ENCODE measurements at places on chromosomes 1 and 21.

GRCh38 chr1:53686091-53686964 is 52.6 kb downstream of the GLIS1 start:
- no peak for DNase-seq

DNA sequence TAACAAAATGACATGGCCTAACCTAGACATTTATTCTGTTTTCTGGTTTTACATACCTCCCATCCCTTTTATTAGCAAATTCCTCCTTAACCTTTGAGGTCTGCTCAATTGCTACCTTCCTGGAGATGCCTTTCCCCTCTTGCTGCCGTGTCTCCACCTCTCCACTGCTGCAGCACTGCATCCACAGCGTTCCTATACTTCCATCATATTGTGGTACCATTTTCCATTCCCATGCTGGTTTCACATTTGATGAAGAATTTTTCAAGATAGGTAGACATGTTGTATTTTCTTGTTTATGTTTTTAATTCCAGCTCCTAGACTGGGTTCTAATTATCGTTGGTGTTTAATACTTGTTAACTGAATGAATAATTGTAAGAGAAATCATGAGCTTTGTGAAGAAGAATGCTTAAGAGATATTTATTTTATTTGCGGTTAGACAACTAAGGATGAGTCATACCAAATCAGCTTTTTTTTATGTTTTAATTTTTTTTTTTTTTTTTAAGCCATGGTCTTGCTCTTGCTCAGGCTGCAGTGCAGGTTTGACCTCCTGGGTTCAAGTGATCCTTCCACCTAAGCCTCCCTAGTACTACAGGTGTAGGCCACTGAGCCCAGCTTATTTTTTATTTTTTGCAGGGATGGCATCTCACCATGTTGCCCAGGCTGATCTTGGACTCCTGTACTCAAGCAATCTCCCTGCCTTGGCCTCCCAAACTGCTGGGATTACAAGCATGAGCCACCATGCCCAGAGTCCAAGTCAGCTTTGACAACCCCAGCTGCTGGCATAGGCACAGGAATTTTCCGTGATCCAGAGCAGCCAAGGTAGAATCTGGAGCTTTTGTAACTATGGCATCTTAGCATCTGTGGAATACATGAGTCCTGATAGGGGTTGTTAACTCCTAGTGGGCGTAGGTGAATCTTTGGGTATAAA is 44.0 kb downstream of the ATP6V1G3 start:
- no peak for DNase-seq

GRCh38 chr1:198918920-198919319 is 280.1 kb downstream of the PTPRC start:
- no peak for DNase-seq

- no peak for DNase-seq
These were observed 33.0 kb downstream of the SETD4 start for GRCh38 chr21:36027347-36027746.

DNA sequence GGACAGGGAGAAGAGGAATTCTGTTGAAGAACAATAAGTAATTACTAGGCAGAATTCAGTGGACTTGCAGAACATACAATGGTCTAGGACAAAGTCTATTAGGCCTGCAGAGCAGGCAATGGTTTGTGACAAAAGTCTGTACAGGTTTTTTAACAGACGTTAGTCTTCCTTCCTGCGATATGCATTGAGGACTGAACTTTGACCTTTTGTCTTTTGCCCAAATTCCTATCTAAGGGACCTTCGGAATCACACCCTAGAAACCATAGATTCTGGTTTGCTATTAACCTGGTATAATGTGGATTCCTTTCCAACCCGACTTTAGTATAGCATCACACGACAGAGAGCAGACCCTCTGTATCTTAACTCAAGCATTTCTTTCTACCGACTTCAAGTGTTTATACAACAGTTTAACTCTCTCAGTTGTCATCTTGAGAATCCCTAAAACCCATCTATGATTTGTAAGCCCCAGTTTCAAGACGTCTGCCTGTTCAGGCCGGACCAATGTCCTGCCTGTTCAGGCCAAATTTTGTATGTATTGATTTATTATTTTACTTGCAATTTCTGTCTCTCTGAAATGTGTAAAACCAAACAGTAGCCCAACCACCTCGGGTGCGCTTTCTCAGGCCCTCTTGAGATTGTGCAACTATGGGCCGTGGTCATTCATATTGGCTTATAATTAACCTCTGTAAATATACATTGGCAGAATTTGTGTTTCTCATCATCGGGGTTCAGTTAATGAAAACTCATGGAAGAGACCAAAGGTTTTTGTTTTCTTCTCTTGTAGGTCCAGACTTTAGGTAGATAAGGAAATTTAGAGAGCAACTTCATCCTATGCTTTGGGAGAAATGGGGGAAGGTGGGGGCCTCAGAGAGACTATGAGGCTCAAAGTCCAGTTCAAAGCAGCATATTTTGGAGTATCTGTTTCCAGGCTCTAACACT is 76.9 kb upstream of the TNFSF18 start:
- DNase-seq: no peak

GRCh38 chr21:33268737-33269441 is 2.7 kb downstream of the IL10RB start:
- no peak for DNase-seq

DNA sequence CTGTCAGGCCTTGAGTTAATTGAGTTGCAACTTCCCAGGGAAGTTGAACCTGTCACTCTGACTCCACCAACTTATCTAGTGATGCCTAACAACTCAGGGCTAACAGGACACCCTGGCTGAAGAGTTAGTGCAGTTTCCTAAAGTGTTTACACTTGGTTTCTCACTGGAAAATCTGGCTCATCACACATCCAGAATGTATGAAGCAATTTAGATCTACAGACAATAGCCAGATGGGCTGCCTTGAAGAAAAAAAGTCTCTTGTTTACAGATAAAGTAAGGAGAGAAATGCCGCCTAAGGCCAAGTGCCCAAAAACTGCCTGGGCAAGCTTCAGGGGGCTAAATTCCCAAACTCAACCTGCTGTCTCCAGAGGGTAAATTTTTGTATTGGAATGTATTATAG is 446.3 kb upstream of the NCAM2 start:
- no peak for DNase-seq

GRCh38 chr21:8991968-8992621 is 1529.3 kb upstream of the TPTE start:
- no peak for DNase-seq

- no peak for DNase-seq
These were observed 106.0 kb downstream of the NTNG1 start for GRCh38 chr1:107246775-107247345.

GRCh38 chr1:200488375-200489165 is 78.7 kb upstream of the ZNF281 start:
- DNase-seq: peak; percentile 32

GRCh38 chr1:230422221-230422981 is 3.7 kb downstream of the PGBD5 start:
- DNase-seq: no peak

DNA sequence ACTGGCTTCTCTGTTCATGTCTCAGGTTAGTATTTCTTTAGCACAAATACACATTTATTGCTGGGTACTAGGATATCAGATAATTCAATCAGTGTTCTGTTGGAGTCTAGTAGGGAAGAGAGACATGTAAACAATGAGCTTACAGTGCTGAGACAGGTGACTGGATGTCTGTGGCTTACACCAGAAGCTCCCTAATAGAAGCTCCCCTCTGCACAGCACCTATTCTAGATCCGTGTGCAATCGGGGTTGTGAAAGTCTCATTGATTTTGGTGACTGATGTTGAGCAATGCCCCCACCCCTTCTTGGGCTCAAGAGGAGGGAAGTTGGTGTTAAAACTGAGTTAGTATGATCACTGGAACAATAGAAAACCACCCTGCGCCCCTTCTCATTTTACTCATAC is 279.2 kb downstream of the RPS6KC1 start:
- no peak for DNase-seq

- DNase-seq: no peak
These were observed 20.2 kb downstream of the LMOD1 start for GRCh38 chr1:201925981-201926645.

DNA sequence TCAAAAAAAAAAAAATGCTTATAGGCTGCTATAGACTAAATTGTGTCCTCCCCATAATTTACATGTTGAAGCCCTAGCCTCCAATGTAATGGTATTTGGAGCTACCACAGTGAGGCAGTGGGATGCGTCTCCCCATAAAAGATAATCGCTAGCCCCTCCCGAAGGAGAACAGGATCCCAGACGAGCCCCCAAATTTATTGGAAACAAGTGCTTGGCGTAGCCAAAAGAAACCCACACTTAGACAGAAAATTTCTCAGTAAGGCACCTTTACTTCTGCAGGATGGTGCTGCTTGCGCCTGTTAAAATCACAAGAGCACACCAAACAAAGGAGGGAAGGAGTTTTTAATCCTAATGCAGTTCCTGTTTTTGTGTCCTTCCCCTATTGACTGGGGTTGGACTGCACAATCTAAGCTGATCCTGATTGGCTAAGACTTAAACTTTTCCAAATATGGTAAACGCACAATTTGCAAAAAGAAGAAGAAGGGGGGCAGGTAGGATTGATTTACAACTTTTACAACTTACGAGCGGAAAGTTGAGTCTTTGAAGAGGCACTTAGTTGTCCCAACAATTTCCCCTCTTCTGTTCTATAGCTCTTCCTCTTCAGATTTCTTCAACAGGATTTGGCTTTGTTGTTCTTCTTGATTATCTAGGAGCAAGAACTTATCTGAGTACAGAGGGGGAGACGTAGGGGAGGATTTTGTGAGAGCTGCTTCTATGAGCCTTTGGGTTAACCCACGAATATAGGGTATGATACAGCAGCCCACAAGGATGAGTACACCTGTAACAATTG is 3.0 kb upstream of the IPP start:
- no peak for DNase-seq

- no peak for DNase-seq
These were observed 19.4 kb downstream of the KCNC4 start for GRCh38 chr1:110229348-110230001.

- DNase-seq: peak; percentile 30
These were observed 5.1 kb downstream of the NLRP3 start for GRCh38 chr1:247421074-247421473.

GRCh38 chr1:114157275-114157660 is 3.6 kb upstream of the SYT6 start:
- no peak for DNase-seq

GRCh38 chr1:40539338-40539737 is 7.9 kb downstream of the ZNF684 start:
- DNase-seq: no peak

DNA sequence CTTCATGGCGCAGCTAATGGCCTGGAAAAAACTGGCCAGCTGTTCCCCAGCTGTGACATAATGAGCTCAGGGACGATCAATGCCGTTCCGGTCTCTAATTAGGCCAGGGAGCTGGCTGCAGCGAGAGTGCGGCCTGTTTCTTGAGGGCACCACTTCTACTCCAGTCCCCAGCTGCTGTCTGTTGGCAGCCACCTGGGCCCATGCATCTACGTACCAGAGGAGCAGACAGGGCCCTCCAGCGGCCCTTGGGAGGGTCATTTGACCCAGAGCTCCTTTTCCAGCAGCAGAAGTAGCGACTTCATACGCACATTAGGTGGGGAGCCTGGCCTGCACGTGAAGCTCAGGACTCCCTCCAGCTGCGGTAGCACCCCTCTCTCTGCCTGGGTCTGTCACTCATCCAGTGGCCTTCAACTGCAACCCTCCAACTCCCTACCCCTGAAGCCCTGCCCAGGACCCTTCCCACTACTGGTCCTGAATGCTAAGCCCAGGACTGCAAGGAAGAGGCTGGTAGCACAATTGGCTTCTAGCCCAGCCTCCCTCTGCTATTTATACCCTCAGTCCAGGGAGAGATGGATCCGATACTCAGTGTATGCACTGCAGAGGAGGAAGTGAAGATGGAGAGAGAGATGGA is 9.1 kb upstream of the GPR61 start:
- no peak for DNase-seq

DNA sequence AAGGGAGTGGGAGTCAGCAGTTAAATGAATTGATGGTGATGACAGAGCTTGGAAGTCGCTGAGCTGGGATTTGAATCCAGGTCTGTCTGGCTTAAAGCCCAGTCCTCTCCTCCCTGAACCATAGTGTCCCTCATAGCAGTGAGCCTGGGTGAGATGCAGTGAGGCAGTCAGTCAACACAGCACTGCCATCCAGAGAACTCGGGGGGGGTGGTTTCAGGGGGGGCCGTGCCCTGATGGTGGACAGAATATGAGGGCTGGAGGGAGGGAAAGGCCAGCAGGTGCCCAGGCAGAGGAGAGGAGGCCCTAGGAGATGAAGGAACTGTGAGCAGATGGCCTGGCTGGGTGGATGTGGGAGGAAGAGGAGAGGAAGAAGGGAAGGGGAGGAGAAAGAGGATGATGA is 405.6 kb downstream of the PTPRU start:
- no peak for DNase-seq

DNA sequence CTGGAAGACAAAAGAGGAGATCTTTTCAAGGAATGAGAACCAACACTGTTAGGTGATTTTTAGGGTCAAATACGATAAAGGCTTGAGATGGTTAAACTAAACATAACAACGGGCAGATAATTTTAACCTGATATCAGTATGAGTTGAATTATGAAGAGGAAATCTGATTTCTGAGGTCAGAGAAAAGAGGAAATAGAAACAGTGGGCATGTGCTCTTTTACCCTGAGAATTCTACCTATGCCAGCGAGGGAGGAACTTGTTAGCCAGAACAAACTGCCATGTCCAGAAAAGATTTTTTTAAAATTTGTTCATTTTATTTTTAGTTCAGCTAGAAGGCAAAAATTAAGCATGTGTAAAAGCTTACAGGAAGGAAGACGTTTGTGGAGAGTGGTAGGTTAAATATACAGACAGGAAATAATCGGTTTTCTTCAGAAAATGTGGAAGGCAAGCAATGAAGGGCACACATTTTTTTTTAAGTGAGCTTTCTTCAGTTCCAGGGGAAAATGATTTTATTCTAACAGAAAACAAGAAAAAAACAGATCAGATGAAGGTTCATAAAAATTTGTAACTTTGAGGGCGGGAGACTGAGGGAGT is 1745.3 kb downstream of the MRPL39 start:
- DNase-seq: no peak

GRCh38 chr1:145926686-145927062 is 610 bp downstream of the RBM8A start:
- DNase-seq: peak; percentile 61

DNA sequence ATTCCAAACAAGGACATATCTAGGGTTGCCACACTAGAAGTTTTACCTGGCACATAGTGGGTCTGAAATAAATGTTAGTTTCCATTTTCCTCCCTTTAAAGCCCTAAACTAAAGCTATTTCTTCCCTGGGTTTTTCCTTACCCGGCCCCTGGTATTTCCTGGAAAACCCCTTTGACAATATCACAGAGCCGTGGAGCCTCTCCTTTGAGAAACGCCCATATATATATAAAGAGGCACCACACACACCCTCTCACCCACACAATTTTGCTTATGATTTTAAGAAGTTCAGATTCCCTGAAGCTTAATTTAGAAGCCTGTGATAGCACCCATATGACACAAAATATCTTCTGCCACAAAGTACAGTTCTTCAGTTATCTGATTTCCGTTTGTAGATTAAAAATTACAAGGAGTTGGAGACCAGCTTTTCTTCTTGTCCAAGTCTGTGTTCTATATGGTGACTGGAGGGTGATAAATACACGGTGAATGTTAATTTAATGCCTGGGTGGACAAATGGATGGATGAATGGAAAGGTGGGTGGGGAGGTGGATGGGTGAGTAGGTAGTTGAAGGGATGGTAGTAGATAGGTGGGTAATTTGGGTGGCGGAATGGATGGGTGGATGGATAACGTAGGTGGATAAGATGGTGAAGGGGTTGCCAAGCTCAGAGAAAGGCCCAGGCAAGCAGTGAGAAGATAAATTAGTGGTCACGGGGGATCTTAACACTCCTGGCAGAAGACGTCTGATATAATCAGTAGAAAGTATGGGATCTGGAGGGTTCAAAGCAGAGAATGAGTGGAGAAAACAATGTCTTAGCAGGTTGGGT is 154.4 kb upstream of the FGGY start:
- no peak for DNase-seq

Measured in activated naive CD8-positive, alpha-beta T cell treated with anti-CD3 and anti-CD28 coated beads for 36 hours (primary cell).